ENCODE measurements at places on chromosomes 3 and 15.

DNA sequence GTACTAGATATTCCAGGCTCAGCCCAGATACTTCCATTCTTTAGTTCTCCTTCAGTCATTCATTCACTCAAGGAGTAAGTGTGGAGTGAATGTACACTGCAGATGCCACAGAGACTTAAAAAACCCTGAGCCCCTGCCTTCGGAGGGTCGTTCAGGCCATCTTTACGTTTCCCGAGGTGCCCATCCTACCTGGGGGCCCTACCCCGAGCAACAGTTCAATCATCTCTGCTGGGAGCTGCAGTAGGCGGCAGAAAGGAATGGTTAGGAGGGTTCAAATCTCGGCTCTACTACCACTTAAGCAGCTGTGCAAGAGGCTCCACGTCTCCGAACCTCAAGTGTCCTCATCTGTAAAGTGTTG lies 613 bp downstream of the SEC13 start:
- DNase-seq: no peak

GRCh38 chr3:168086541-168087260 lies 9.0 kb downstream of the GOLIM4 start:
- no peak for DNase-seq

GRCh38 chr3:149122721-149123578 lies 6.5 kb upstream of the HPS3 start:
- DNase-seq: no peak

DNA sequence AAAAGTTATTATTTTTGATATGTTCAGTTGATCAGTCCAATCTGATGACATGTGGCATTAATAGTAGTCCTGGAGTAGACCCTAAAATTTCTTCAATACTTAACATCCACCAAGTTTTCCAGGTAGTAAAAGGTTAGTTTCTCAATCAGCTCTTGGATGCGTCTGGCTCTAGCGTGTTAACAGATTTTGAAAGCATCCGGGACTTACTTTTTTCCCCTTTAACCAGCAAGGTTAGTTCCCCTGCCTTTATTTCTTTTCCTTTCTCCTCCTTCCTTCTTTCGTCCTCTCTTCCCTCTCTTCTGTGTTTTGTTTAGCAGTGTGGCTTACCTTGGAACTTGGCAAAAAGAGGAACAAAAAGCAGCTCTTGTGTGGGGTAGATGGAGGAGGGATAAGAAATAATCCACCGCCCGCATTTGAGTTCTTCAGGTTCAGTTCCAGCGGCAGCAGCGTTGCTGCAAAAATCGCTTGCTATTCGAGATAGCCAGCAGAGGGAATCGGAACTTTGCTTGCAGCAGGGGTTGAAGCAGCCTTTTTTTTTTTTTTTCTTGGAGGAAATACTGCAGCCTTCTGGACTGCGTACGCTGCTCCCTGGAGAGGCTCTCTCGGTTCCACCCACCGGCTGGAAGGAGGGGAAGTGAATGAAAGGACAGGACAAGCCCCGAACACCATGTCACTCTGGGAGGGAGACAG lies at the start of gene RBMS3:
Gene RBMS3, plus strand, starts transcription at position 668 of the 690 bp plus-strand sequence.
- peak; percentile 70 for DNase-seq

DNA sequence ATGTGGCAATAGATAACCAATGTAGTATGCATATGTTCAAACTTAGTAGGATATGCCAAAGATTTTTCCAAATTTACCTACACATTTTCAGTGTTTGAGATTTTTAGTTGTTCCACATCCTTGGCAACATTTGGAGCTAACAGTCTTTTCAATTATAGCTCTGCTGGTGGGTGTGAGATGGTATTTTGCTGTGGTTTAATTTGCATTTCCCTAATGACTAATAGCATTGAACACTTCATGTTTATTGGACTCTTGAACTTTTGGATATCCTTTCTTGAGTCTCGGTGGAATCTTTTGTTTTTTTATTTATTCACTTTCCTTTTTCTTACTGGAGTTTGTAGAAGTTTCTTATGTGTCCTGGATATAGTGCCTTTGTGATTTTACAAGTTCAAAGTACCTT lies 11.0 kb upstream of the ILDR1 start:
- no peak for DNase-seq
